Naive B cell (primary cell): ENCODE measurements at places on chromosomes 6 and 20. TPM values are rescaled to one million over a fixed set of nuclear protein-coding genes. Genes with fewer than 3 reads are reported as not detected.

FOXQ1 gene
- polyA plus RNA-seq, result not detected

OR2J3 gene
- not detected for polyA plus RNA-seq

SYNDIG1 gene
- not detected for polyA plus RNA-seq

SOBP gene
- polyA plus RNA-seq, result 3.2 TPM

YIPF3 gene
- 97.5 TPM for polyA plus RNA-seq

BRD2 gene
- 46.2 TPM for polyA plus RNA-seq

SOX18 gene
- not detected for polyA plus RNA-seq

- no peak for DNase-seq
These were observed 39.5 kb downstream of the SLC22A1 start for GRCh38 chr6:160160929-160161646.

DNA sequence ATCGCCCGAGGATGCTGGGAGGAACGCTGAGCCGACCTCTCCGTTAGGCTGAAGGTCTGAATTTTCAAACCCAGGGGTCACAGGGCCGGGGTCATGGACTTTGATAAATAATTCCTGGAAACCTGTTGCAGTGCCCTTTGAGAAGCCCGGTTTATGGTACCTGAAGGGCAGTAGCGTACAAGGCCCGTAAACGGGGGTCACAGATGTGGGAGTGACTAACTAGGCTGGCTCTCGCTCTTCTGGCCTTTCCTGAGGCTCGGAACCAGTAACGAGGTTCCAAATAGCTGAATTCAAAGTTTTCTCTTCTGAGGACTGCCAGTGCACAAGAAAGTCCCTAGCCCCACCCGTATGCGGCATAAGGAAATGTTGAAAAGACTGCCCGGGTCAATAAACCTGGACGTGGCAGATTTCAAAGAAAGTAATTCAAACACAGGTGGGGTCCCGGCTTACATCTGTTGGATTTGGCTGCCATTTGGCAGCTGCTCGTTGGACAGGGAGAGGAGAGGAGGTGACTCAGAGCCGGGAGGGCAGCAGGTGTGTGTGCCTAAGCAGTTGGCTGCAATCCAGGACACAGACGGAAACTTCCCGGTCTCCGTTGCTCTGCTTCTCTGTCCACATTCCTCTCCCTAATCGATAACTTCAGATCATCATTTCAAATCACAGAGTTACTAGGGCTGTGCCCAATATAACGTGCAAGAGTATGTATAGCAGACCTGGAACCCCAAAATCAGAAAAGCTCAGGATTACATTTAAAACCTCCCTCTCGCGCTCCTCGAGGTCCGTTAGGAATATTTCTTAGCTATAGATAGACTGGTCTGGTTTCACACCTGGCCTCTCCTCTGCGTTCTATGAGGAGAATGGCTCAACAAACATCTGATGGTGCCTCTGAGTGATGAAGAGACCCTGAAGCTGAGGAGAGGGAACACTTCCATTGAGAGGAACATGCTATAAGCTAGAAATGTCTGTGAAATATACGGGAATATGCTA is 765 bp upstream of the GMDS start:
- DNase-seq, result no peak

- DNase-seq, result peak; percentile 29
These were observed 41.2 kb downstream of the SLX4IP start for GRCh38 chr20:10476319-10476724.

- DNase-seq, result no peak
These were observed 152.8 kb downstream of the GRM4 start for GRCh38 chr6:33993091-33993490.

DNA sequence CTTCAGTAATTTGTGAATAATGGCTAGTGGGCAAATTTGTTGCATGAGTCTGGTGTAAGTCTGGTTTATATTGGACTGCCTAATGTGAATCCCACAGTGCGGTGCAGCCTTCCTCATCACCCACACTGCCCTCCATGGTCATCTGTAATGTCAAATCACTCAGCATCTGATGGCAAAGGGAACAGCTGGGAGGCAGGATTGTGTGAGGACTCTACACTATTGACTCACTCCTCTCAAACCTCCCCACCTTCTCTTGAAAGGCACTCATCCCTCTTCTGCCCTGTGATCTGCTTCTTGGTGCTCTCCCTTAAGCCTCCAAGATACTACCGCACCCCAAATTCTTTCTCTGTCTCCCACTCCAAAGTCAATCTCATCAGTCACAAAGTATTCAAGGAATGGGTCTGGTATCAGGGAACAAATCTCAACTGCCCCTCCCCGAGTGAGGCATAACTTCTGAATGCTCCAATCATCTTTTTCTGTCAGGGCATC is 146.0 kb upstream of the BEND6 start:
- no peak for DNase-seq

DNA sequence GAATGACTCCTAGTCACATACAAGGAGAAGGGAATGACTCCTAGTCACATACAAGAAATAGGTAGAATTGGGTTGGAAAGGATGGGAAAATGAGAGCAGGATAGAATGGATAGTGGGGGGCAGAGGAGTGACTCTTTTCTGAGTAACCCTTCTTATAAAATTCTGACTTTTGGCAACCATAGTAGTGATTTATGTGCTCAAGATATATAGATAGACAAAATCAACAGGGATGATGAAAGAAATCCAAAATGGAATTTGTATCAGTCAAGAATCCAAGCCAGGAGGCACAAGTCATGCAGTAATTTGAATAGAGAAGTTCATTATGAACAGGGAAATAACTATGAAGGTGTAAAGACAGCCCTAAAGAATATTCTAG is 41.7 kb downstream of the ADAT2 start:
- DNase-seq, result no peak

GRCh38 chr20:62723768-62724450 is 15.3 kb downstream of the NTSR1 start:
- no peak for DNase-seq
